Suprapubic skin (tissue), 4 donors: ENCODE measurements at places on chromosomes 3 and 15. TPM values are rescaled to one million over a fixed set of nuclear protein-coding genes. Genes with fewer than 3 reads are reported as not detected.

DNA sequence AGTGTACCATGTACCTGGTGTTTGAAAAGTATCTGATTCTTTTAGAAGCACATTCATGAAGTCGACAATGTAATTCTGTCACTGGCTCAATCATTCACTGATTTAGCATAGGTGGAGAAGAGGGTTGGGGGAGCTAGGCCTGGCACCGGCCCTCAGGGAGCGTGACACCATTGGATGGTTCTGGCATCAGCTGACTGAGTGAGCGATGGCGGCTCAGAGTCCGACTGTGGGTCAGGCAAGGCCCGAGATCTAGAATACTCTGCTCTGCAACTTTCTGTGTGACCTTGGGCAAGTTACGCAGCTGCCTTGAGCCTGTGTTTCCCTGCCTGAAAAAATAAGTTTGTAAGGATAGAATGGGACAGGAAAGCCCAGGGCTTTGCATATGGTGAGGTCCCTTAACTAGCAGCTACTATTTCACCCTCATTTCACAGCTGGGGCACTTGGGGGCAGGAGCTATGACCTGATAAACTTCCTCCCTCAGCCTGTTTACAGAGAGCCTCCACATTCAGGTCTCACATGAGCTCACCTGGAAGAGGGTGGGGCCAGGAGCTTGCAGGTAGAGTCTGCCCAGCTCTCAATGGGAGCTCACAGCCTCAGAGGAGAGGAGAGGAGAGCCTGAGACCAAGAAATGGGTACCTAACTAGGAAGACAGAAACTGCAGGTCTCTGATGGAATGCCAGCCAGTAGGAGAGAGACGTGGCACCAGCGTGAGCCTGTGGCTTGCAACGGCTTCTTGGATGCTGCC lies 153.7 kb upstream of the TLE3 start:
- peak; percentile 52 for DNase-seq
- no peak overlapping the region for H3K4me3 ChIP-seq
- no peaks in the 10 kb centered on the region for H3K36me3 ChIP-seq
- peaks cover 17% of the 10 kb centered on the region for H3K4me1 ChIP-seq
- H3K27me3 ChIP-seq: no peaks in the 10 kb centered on the region
- no peak overlapping the region for H3K27ac ChIP-seq

The ISL2 gene
- total RNA-seq: 0.76 TPM

DNA sequence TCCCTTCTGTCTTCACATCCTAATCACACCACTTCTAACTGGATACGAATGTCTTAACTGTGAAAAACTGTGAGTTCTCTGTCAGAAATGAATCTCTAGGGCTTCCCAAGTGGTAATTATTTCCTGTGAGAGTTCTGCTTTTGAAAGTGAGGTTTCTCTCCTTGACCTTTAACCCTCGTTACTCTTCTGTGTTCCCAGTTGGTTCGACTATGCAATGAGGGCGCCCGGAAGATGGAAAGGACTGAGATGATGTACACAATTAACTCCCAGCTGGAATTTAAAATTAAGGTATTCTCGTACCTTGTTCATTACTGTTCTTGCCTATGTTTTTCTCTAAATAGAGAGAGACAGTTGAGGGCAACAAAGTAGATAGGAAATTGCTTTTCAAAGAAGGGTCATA lies 96.5 kb downstream of the ARHGEF26 start:
- H3K27me3 ChIP-seq: no peaks in the 10 kb centered on the region
- H3K4me3 ChIP-seq: no peak overlapping the region
- peaks cover 15% of the 10 kb centered on the region for H3K36me3 ChIP-seq

The BCHE gene
- 4.6 TPM for total RNA-seq

DNA sequence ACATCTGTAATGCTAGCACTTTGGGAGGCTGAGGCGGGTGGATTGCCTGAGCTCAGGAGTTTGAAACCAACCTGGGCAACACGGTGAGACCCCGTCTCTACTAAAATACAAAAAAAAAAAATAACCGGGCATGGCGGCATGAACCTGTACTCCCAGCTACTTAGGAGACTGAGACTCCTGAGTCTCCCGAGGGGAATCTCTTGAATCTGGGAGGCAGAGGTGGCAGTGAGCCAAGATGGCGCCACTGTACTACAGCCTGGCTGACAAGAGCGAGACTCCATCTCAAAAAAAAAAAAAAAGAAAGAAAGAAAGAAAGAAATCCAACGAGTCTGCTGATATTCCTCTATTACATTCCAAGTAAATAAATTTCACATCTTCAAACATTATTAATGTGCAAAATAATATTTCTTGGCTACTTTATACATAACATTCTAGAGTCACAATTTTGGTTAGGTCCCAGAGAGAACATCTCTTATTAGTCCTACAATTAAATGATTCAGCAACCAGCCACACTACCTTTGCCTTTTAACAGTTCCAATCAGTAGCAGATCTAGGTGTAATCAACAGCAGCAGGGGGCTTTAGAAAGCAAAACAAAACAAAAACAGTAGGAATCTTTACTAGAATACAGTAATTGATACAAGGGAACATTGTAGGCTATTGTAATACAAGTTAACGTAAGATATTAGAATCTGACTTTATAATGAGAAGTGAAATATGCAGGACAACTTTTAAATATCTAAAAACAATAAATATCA lies 195.8 kb downstream of the TBC1D5 start:
- H3K36me3 ChIP-seq: peaks cover 4% of the 10 kb centered on the region
- no peak overlapping the region for H3K4me3 ChIP-seq
- DNase-seq: no peak
- H3K4me1 ChIP-seq: peaks cover 2% of the 10 kb centered on the region
- H3K27ac ChIP-seq: no peak overlapping the region
- no peaks in the 10 kb centered on the region for H3K27me3 ChIP-seq

DNA sequence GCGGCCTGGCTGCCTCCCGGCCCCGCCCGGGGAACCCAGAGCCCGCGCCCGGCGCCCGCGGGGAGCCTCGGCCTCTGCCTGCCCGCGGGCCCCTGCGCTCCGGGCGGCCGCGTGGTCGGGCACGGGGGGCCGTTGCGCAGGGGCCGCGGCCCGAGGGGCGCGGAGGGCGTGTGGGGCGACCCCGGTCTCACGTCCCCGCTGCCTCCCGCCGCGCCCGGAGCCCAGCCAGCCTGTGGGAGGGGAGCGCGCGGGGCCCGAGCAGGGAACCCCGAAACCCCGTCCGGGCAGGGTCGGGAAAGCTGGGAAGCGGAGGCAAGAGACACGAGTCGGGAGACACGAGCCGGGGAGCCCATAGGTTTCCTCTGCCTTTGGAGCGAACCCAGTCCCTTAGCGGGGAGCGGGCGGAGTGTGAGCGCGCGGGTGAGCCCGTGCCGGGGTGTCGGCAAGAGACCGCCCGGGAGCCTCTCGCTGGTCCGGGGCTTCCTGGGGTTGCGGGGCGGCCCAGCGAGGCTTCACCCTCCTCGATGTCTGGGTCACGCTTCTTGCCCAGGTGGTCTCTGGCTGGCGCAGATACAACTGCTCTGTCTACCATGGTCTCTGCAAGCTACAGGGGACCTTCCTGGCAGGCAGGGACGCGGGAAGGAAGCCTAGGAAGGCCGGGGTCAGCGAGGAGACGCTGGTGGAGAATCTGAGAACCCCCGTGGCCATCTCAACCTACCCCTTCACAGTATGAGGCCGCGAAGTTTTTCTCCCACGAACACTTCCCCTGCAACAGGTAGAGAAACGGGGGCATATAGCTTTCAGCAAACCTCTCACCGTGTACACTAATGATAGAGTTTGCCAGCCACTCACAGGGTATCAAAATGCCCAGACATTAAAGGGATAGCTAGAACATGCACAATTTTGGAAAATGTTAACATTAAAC lies 586 bp downstream of the LRRK1 start:
- H3K36me3 ChIP-seq: peaks cover 7% of the 10 kb centered on the region
